ENCODE measurements at places on chromosomes 1 and 21.

DNA sequence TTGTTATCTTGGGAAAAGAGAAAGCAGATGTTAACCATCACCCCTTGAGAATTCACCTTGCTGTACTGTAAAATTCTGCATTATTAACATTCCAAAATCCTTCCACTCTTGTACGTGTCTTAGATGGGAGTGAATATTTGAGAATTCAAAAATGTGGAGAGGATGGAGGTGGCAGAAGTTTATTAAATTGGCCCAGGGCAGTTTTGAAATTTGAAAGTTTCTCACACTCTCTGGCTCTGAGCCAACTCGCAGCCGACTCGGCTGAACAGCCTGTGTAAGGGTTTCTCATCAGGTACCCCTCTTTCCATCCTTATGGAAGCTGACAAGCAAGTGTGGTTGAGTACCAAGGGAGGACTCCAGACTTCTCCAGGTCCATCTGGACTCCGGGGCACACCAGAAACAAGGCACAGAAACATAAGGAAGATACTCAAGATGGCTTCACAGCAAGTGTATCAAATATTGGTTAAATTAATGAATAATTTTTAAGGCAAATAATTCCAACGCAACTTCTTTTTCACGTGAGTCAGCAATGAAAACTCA is 45.1 kb downstream of the RRAGC start:
- no peak for DNase-seq

DNA sequence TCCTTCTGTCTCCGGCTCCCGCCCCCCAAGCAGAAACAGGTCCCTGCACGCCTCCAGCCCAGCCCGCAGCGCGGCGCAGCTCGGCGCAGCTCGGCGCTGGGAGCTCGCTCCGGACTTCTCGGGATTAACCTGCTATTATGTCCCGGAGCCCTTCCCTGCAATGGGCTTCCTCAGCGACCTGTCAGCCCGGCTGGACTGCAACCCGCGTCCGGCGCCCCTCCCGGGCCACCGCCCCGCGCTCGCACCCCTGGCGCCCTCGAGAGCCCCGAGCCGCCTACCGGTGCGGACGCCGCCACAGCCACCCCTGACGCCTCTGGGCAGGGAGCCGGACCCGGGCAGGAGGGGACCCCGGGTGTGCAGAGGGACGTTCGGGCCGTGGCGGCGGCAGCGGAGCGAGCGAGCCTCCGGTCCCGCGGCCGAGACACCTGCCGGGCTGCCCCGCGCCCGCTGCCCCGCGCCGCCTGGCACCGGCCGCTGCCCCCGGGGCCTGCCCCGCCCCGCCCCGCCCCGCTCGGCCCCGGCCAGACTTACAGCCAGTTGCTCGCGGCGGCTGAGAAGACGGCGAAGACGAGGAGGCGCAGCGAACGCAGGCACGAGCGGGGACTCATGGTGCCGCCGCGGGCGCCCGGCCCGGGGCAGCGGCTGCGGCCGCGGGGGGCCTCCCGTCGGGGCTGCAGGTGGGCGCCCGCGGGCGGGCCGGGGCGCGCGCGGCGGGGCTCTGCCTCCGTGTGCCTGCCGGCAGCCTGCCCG is 407 bp downstream of the WNT4 start:
- DNase-seq = peak; percentile 55

DNA sequence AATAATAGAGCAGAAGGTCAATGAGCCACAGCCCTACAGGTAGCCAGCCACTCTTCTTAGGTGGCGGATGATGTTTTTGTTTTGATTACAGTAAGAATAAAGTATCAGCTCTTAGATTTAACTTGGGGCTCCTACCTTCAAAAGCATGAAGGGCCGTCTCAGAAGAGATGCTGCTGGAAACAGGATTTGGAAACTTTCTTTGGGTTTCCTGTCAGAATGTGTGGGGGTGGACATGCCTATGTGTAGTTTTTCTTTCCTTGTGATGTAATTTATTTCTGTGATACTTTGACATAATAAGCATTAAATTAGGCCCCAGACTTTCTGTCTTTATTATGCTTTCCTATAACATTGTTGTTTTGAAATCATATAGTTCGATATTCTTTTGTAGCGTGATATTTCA is 1.5 kb downstream of the RAP1A start:
- no peak for DNase-seq

- DNase-seq = no peak
Observed at GRCh38 chr1:22339237-22339636, 112.4 kb upstream of the ZBTB40 start.

DNA sequence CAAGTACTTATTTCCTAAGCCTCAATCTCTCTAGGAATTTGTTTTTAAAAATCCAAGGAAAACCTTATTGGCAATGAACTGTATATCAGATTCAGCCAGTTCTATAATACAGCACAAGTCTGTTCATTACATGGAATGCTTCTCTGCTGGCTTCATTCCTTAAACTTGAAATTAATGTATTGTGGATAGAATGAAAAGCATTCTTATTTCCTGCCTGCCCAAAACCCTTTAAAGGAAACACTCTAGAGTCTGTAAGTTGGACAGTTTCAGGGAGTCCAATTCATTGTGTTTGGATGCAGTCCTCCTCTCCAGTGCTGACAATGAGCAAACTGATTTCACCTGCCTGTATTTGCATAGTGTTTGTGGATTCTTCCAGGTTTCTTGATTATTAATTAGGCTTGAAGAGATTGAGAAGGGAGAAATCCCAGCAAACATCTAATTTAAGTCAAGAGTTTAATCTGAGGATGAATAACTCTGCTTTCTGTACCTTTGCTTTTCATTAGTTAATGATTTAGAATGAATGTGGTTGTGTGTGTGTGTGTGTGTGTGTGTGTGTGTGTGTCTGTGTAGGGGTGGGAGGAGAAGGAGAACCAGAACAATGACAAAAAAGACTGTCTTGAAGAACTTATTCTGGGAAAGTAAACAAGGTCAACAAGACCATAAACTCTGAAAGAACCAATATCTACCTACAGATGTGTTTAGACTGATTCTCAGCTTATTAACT is 61.2 kb downstream of the CACHD1 start:
- no peak for DNase-seq

DNA sequence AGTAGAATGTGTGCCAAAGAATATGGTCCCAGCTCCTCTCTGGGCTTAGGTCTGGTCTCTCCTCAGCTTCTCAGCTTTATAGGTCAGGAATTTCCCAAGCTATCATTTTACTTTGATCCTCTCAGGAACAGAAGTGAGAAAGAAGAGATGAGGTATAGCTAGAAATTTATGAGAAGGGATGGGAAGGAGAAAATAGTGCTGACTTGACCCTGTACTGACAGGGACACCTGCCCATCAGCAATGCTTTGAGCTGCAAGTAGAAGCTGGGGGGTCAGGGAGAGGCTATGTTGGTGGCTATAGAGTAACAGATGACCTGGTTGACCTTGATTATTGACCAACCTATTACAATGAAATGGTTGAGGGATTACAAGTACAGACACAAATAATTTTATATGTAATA is 75.0 kb downstream of the XCL2 start:
- DNase-seq = no peak

DNA sequence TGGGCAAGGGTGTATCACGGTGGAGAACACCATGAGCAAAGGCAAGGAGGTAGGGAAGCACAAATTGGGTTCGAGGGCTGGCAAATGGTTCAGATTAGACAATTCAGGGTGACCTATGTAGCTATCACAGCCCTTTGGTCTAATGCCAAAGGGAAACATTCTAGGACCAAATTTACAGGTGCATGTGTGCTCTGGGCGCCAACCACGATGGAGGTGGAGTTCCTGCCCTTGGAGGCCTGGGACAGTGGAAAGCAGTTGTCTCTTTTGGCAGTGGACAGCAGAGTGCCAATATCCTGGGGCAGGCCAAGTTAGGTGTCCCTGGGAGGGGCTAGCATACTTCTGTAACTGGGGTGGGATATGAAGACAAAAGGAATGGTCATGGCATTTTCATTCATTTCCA is 40.1 kb downstream of the IGFN1 start:
- DNase-seq = no peak

DNA sequence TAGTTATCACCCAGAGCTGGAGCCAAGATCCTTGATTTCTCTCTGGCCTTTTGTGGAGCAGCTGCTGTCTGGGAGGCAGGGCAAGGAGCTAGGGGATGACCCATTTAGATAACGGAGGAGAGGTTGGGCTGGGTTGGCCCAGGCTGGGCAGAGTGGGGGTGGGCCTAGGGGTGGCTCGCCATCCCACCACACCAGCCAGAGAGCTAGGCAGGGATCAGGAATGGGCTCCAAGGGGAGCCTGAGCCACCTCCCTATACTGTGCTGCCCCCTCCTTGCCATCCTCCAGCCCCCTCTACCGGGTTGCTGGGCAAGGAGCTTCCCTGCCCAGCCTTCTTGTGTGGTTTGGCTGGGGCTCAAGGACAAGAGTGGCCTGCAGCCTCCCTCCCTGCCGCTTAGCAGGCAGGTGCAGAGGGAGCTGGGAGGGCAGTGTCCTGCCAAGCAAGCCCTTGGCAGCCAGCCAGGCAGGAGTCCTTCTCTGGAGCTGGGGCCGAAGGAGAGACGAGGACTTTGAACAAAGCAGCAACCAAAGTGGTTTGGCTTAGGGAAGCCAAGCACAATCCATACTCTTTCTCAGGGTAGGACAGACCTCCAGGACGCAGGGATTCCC is 4.1 kb downstream of the NUAK2 start:
- peak; percentile 75 for DNase-seq

- no peak for DNase-seq
Observed at GRCh38 chr1:46465981-46466476, 23.6 kb upstream of the DMBX1 start.

DNA sequence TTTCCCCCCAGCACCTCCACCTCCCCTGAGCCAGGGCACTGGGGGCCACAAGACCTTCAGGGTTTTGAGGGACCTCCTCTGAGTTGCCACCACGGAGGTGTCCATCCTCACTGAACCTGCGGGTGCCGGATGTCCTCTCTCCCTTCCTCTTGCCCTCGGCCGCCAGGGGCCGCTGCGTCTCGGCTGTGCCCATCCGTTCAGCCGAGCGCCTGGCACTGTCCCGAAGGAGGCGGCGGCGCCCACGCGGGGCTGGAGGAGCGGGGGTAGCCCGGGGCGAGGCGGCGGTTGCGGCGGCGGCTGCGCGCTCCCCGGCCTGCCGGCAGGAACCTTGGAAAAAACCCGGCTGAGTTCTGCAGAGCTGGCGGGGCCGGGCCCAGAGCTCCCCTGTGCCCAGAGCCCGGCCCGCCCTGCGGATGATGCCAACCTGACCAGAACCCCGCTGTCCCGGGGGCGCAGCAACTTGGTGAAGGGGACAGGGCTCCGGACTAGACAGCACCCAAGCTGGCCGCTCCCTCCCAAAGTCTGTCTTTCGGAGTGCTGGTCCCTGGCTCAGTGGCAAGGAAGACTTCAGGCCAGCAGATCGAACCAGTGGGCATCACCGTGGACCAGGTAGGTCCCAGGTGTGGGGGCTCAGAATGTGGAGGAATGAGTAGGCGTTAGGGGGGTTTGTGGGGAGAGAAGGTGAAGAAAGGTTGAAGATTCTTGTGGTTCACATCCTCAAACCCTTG is 3.7 kb upstream of the PPM1J start:
- peak; percentile 78 for DNase-seq

DNA sequence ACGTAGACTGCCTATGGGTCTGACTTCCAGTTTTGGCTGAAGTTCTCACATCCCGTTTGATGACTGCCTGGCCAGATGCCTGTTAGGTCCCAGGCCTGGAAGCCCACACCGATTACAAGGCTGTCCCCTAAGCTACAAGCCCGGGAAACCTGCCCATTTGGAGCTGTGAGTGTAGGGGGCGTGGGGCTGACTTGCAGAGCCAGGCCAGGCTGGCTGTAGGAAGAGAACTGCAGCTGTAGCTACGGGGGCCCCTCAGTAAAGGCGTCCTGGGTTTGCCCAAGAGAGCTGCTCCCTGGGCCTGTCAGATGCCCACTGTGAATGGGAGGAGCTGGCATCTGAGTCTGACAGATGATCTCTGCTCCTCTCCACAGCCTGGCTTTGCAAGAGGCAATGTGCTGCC is 199.7 kb downstream of the CAMTA1 start:
- DNase-seq = no peak

DNA sequence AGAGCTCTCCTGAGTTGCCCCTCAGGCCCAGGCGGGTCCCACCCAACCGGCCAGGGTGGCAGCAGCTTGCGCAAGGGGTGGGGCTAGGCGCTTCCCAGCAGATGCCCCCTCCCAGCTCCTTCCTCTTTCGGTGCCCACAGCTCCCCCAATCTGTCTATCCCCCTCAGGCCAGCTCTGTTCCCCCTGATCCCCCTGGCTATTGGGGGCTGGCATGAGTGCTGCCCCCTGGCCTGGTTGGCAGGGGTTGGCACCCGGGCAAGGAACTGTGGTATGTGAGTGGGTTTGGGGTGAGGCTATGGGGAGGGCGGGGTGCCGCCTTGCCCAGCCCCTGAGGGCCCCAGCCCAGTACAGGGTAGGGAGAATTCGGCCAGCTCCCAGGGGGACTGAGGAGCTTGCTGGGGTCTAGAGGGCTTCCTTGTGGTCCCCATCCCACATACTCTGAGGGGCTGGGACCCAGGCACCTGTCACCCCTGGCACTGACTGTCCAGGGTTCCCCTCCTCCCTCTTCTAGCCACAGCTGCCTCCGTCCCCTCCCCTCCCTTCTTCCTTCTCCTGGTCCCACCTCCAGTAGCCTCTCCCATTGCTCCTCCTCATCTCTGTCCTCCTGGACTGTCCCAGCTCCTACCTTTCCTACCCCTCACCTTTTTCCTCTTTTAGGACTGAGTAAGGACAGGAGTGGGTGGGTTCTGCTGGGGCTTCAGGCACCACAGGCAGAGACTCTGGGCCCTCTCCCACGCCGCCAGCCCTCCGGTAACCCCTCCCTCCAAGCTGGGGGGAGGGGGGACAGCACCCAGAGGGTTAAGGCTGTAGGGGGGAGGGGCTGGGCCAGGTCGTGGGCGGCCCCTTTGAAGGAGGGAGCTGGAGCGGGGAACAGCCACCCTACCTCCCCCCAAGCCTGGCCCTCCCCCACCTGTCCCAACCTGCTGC is 5.7 kb downstream of the ZBTB7B start:
- peak; percentile 60 for DNase-seq

DNA sequence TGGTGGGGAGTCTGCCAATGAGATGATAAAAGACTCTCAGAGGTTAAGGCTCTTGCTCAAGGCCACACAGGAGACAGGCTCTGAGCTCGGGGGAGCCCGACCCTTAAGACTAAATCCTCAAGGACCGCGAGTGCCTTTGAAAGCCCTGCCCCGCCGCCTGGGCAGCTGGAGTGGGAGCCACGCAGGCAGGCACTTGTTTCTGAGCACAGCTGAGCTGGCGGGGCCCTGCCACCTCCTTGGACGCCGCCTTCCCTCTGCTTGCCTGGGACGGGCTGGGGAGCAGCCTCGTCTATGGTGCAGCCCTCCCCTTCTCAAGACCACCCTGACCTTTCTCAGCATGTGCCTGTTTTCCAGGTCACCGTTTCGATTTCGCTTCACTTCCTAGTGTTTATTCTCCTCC is 169.3 kb downstream of the CAMTA1 start:
- no peak for DNase-seq
